ENCODE measurements at places on chromosomes 12 and 14. TPM values are rescaled to one million over a fixed set of nuclear protein-coding genes. Genes with fewer than 3 reads are reported as not detected.

- H3K36me3 ChIP-seq, result no peaks in the 10 kb centered on the region
- H3K27ac ChIP-seq, result no peak overlapping the region
- H3K4me1 ChIP-seq, result no peaks in the 10 kb centered on the region
- DNase-seq, result no peak
- H3K27me3 ChIP-seq, result no peaks in the 10 kb centered on the region
- no peak overlapping the region for H3K4me3 ChIP-seq
These were observed 76.4 kb upstream of the FOXG1 start for GRCh38 chr14:28690029-28690692.

- no peaks in the 10 kb centered on the region for H3K36me3 ChIP-seq
- no peak overlapping the region for H3K27ac ChIP-seq
- DNase-seq, result no peak
These were observed 68.2 kb upstream of the CLMN start for GRCh38 chr14:95387826-95388445.

DNA sequence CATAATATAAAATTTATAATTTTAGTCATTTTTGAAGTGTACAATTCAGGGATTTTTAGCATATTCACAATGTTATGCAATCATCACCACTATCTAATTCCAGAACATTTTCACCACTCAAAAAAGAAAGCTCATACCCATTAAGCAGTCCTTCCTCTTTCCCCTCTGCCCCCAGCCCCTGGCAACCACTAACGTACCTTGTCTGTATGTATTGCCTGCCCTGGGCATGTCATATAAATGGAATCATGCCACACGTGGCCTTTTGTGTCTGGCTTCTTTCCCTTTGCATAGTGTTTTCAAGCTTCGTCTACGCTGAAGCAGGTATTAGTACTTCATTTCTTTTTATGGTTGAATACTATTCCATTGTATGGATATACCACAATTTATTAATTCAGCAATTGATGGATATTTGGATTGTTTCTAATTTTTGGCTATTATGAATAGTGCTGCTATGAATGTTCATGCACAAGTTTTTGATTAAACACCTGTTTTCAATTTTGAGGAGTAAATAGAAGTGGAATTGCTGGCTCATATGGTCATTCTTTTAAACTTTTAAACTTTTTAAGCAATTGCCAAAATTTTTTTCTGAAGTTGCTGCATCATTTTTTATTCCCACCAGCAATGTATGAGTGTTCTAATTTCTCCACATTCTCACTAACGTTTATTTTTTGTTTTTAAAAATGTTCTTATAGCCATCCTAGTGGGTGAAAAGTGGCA is 1.6 kb upstream of the SSTR1 start:
- no peaks in the 10 kb centered on the region for H3K36me3 ChIP-seq
- H3K27me3 ChIP-seq, result peaks cover 49% of the 10 kb centered on the region
- no peak for DNase-seq
- H3K4me1 ChIP-seq, result peaks cover 21% of the 10 kb centered on the region
- H3K27ac ChIP-seq, result no peak overlapping the region

Gene NOXRED1
- total RNA-seq, result 0.35 TPM

Gene KRT3
- not detected for total RNA-seq

Gene ADCY6
- 142 TPM for total RNA-seq

Gene KCNA5
- total RNA-seq, result 5.8 TPM

Gene RTL1
- total RNA-seq, result not detected

Measured in heart right ventricle (tissue), 16 donors.